ENCODE measurements at places on chromosomes 11 and 22.

- DNase-seq = peak; percentile 19
Observed at GRCh38 chr11:122656631-122657101, 1.1 kb downstream of the UBASH3B start.

GRCh38 chr11:79346021-79346420 lies 94.8 kb downstream of the TENM4 start:
- DNase-seq = no peak

GRCh38 chr11:69272831-69273485 lies 21.0 kb upstream of the MYEOV start:
- no peak for DNase-seq

DNA sequence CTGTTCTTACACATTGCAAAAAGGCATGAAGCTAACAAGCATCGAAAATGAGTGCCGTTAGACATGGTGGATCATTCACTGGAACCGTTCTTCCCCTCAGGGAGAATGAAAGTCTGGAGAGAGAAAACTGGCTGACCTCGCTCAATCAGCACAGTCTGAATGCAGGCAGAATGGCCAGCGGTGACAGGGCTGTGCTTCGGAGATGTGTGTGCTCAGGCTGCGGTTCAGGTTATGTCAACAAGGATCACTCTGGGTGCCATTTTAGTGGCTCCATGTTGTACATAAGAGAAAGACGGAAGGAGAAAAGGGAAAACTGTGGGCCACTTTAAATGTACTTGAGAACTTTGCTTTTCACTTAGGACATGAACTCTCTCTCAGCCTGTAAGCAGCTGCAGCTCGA lies 749.8 kb upstream of the ARHGAP42 start:
- DNase-seq = no peak

- peak; percentile 78 for DNase-seq
Observed at GRCh38 chr11:6667733-6668374, 12.2 kb upstream of the DCHS1 start.

DNA sequence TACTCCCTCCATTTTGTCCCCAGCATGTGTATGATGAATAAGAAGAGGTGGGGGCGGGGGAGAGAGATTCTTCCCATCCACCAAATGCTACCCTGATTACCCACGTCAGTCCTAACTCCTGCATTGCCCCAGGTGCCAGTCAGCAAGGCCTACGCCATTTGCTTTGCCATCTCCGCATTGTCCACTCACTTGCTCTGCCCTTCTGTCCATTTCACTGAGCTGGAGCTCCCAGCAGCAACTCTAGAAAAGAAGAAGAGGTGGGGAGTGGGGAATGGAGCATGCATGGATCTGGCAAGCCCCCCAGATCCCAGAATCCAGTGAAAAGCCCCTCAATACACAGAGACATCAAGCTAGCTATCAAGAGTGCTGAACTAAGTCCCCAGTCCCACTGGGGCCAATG lies 19.0 kb downstream of the WT1 start:
- no peak for DNase-seq

- no peak for DNase-seq
Observed at GRCh38 chr11:44674809-44675208, 52.0 kb upstream of the TSPAN18 start.

DNA sequence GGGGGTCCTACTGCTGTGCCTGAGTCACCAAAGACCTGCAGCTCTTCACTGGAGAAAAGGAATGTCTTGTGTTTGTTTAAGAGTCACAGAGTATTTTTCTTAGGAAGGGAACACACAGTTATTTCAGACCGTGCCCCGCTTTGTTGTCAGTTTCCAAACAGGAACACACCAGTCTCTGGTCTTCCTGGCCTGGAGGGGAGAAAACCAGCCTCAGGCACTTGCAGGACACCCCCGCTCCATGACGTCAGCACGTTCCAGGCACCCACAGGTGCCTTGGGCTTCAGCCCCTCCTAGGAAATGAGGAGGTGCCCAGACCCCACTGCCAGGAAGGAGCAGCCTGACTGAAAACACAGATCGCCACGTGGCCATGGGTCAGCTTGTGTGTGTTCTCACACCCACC lies 5.4 kb downstream of the DEAF1 start:
- no peak for DNase-seq

DNA sequence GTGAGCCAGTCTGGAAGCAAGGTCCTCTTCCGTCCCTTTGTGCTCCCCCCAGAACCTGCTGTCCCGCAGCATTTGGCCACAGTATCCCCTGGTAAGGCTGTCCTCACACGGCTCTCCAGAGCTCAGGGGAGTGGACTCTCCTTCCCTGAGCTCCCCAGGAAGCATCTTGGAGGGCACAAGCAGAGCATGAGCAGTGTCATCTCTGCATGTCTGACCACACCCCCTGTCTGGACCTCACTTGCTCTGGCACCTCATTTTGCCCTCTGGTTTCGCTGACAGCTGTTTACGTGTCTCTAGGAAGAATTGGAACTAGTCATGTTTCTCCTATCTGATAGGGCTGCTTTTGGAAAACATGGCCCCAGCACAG lies 15.5 kb downstream of the DCPS start:
- no peak for DNase-seq

DNA sequence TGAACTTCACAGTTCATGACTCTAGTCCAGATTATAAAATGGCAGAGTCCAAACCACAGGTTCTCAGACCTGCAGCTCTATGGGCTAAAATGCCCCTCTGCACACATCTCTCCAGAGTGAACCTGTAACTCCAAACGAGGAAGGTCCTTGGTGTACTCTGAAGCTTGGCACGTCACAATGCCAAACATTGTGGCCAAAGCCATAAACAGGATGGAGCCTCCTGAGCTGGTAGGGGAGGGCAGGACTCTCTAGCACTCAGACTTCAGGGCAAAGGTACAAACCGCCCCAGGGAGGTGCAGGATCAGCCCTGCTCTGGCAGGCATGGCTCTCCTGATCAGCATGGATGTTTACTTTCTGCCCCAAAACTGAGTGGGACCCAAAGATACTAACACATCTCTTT lies 2.3 kb downstream of the SCUBE2 start:
- no peak for DNase-seq

DNA sequence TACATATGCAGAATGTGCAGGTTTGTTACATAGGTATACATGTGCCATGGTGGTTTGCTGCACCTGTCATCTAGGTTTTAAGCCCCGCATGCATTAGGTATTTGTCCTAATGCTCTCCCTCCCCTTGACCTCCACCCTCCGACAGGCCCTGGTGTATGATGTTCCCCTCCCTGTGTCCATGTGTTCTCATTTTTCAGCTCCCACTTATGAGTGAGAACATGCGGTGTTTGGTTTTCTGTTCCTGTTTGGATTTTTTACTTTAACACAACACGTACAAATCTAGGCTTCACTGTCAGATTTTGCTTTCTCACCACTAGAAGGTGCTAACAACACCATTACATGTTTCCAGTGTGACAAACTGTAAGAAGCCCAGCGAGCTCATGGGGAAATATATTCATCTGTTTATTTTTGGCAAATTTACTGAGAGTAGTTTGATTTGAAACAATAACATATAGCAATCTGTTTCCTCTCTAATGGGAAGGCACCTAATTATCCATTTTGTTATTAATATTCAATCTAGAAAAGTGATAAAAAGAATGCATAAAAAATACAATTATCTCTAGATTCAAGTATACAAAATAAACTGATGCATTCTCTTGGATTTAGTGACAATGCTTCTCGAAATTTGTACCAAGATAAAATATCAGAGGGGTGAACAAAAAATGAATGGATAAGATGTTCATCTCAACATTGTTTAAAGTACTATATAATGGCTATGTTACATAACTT lies 23.2 kb upstream of the BIRC3 start:
- peak; percentile 78 for DNase-seq

DNA sequence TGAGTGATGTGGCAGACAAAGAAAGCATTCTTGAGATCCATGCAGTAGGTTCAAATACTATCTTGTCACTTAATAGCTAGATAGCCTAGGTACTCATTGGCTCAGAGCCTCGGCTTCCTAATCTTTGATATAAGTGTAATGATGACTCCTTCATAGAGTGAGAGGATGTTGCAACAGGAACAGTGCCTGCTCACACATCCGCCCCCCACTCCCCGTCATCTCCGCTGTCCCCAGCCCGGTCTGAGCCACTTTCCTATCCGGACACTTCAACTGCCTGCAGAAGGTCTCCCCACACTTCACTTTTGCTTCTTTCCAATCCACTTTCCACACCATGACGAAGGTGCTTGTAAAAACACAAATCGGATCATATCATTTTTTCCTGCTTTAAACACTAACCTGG lies 128.8 kb downstream of the NTM start:
- no peak for DNase-seq

GRCh38 chr11:46243796-46244109 lies 33.7 kb upstream of the CREB3L1 start:
- DNase-seq = no peak

DNA sequence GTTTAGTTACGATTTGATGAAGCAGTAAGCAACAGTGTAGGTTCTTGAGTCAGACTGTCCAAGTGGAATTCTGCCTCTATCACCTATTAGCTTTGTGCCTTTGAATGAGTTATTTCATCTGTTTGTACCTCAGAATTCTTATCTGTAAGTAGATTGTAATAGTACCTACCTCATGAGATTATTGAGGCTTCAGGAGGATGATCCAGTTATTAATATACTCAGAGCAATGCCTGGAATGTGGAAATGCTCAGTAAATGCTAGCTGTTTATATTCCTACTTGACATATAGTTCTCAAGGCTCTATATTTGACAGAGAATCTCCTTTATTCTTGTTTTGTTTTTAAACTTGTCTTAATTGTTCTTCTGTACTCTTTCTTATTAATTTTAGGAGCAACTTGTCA lies 70.1 kb downstream of the SFI1 start:
- DNase-seq = no peak

- no peak for DNase-seq
Observed at GRCh38 chr11:66291706-66292542, at the start of gene TMEM151A. TSS of gene TMEM151A (plus strand) at chr11:66291894. CDS start at chr11:66292014, 120 bp downstream.

DNA sequence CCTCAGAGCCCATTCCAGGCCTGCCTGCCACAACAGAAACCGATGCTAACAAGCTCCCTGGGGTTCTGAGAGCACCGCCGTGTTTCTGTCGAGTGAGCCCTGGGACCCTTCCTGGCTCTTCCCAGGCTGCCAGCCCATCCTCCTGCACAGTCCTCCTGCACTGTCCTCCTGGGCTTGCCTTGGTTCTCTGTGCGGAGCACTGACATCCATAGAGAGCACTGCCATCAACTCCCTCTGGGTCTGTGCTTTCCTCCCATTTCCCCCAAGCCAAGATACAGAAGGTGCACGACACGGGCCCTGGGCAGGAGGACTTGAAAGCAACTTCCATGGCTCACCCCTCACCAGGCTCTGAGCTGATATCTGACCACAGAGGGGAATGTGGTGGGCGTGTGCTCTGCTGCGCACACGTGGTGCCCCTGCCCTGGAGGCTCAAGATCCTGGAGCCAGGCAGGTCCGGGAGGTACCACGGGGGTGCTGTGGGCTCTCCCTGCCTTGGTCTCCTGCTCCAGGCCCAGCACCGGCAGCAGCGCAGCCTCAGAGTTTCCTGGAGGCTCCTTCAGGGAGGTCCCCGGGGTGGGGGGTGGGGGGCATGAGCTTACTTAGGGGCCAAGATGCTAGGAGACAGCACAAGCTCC lies 304.2 kb downstream of the BRD1 start:
- DNase-seq = no peak

DNA sequence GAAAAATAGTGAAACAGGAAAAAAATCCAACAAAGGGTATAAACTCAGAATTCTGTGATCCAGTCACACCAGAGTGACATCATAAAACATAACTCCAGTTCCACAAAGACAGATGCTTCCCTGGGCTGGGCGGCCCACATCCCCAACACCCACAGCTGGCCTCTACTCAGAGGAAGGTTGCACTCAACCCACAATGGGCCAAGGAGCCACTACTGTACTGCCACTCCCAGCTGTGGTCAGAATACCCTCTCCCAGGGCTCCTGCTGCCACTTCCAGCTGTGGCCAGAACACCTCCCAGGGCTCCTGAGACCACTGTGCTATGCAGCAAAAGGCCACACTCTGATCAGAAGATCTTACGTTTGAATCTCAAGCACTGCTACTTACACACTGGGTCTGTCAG lies 18.3 kb downstream of the SMCO4 start:
- DNase-seq = no peak

- DNase-seq = peak; percentile 58
Observed at GRCh38 chr11:120108154-120108784, 29.6 kb downstream of the TRIM29 start.

DNA sequence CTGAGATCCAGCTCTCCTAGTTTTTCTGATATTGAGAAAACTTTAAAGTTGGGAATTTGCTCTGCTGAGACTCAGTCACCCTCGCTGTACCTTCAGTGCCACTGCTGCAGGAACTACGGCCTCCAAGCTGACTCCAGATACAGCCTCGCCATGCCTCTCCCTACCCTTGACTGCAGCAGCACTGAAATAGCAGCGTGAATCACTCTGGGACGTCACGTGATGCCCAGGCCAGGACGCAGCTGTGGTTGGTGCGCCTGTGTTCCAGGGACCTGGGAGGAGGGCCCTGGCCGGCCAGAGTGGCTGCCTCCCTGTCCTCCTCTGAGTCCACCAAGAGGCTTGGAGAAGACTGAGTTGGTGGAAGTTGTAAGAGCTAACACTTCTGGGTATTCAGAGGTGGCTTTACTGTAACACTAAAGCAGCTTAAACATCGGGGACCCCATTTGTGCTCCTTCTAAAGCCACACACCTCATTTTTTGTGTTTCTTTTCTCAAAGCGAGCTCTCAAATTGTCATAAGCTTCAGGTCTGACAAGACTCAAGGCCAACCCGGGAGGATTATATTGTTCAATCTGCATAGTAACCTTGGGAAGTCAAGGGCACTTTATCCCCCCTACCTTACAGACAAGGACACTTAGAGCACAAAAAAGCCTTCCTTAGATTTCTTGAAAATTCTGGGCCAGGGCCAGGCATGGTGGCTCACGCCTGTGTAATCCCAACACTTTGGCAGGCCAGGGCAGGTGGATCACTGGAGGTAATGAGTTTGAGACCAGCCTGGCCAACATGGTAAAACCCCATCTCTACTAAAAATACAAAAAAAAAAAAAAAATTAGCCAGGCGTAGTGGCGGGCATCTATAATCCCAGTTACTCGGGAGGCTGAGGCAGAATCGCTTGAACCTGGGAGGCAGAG lies 4.2 kb upstream of the STIP1 start:
- DNase-seq = peak; percentile 88

GRCh38 chr22:50469377-50470305 lies 5.2 kb downstream of the SBF1 start:
- DNase-seq = peak; percentile 80

GRCh38 chr22:50621356-50621880 lies 6.5 kb downstream of the ARSA start:
- peak; percentile 88 for DNase-seq
